Stimulated activated CD4-positive, alpha-beta T cell treated with anti-CD3 and anti-CD28 coated beads, TNF-alpha, amount 100 ng/mL, for 1 hour (primary cell): ENCODE measurements at places on chromosomes 6 and 20.

DNA sequence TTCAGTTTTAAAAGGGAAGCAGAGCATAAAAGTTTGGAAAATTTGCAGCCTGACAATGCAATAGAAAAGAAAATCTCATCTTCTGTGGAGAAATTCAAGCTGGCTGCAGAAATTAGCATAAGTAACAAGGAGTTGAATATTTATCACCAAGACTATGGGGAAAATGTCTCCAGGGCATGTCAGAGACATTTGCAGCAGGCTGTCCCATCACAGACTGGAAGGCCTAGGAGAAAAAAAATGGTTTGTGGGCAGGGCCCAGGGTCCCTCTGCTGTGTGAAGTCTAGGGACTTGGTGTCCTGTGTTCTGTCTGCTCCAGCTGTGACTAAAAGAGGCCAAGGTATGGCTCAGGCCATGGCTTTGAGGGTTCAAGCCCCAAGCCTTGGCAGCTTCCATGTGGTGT lies 8.1 kb upstream of the LAMA2 start:
- no peak for DNase-seq

DNA sequence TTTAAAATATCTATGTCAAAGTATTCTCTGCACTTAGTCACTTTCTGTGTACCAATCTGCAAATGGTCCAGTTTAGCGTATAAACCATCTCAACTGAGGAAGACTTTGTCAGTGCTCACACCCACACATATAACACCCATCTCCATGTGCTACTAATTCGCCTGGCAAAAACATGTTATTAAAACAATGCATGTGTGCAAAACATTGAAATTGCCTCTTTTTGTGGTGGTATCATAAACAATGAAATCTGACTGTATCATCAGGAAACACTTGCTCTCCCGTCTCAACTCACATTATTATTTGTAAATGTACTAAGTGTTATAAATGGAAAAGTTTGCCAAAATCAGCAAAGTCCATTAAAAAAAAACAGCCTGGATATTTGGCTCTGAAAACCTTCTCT lies 105.9 kb upstream of the FOXC1 start:
- DNase-seq = no peak

- no peak for DNase-seq
Measured at GRCh38 chr20:31570735-31571617, 34.1 kb upstream of the ID1 start.

- DNase-seq = no peak
Measured at GRCh38 chr6:38149531-38149930, 330.0 kb downstream of the ZFAND3 start.

GRCh38 chr6:125489579-125490285 lies 188.0 kb upstream of the HDDC2 start:
- no peak for DNase-seq

DNA sequence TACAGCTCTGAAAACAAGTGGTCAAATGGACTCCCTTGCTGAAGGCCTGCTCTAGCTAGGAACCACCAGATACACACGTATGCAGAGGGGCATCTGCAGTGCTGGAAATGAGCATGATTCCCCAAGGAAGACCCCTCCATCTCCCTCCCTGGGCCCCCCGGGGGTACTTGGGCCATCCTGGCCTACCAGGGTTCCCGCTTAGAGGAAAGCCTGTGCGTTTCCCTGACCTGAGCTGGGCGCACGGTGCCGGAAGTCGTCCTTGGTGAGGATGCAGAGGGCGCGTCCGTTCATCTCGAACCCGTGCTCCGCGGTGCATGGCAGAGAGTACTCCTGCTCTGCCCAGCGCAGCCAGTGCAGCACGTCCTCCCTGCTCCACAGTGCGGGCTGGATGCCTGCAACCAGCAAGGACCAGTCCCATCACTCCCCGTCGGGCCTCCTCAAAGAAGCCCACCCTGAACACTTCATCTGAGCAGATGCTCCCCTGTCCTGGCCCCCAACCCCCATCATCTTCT lies 11.8 kb downstream of the ETV7 start:
- no peak for DNase-seq

GRCh38 chr20:4157516-4157915 lies 142.2 kb upstream of the RNF24 start:
- no peak for DNase-seq

DNA sequence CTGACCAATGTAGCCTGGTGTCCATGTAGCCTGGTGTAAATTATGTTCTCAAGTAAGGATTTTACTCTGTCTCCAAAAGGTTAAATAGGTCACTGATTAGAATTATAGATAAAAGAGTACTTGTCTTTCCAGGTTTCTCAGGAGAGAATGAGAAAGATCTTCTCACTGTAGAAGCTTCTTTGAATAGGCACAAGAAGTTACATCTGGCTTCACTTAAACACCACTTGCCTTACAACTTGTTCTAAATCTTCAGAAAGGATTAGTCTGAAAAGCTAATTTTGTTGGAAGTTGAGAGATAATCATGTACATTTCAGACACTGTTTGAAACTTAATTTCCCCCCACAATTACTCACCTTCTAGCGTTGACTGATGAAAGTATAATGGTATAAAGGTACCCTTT lies 275.3 kb downstream of the FARS2 start:
- no peak for DNase-seq

GRCh38 chr6:18412068-18412467 lies 24.9 kb downstream of the RNF144B start:
- no peak for DNase-seq

- DNase-seq = no peak
Measured at GRCh38 chr20:1010659-1011058, 8.5 kb upstream of the RSPO4 start.

- no peak for DNase-seq
Measured at GRCh38 chr6:4282926-4283325, 147.6 kb upstream of the ECI2 start.

GRCh38 chr6:46849361-46849690 lies 56.1 kb downstream of the MEP1A start:
- no peak for DNase-seq

- DNase-seq = no peak
Measured at GRCh38 chr6:139380611-139381010, 6.2 kb upstream of the CITED2 start.

DNA sequence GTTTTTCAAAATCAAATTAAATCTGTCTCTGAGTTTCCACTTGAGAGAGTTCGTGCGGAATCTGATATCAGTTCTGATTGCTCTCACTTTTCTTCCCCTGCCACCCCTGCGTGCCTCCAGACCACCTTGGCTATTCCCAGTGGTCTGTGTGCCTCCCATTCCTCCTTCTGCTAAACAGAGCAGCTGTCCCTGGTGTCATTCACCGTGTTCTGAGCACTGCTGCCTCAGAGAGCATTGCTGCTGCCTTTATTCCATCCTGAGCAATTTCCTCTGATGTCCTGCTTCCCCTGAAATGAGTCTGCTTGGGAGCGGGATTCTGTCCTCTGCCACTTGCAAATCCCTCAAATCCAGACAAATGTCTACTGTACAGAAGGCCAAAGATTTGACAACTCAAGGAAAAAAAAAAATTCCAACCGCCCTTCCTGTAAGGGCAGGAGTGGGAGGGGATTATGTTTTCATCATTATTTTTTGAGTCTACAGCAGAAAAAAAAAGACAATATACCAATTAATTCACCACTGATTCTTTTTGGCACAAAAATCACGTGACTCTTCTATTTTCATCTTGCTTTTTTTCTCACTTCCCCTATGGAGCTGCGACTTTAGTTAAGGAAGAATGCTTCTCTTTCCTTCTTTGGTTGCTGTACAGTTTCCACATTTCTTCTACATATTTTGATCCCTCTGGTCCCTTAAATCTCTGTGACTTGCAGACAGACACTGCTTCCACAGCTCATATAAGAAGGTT lies 833.0 kb downstream of the EPHA7 start:
- no peak for DNase-seq

GRCh38 chr6:122701666-122702065 lies 77.8 kb upstream of the FABP7 start:
- no peak for DNase-seq

- DNase-seq = no peak
Measured at GRCh38 chr6:144481527-144481926, 196.4 kb downstream of the UTRN start.

DNA sequence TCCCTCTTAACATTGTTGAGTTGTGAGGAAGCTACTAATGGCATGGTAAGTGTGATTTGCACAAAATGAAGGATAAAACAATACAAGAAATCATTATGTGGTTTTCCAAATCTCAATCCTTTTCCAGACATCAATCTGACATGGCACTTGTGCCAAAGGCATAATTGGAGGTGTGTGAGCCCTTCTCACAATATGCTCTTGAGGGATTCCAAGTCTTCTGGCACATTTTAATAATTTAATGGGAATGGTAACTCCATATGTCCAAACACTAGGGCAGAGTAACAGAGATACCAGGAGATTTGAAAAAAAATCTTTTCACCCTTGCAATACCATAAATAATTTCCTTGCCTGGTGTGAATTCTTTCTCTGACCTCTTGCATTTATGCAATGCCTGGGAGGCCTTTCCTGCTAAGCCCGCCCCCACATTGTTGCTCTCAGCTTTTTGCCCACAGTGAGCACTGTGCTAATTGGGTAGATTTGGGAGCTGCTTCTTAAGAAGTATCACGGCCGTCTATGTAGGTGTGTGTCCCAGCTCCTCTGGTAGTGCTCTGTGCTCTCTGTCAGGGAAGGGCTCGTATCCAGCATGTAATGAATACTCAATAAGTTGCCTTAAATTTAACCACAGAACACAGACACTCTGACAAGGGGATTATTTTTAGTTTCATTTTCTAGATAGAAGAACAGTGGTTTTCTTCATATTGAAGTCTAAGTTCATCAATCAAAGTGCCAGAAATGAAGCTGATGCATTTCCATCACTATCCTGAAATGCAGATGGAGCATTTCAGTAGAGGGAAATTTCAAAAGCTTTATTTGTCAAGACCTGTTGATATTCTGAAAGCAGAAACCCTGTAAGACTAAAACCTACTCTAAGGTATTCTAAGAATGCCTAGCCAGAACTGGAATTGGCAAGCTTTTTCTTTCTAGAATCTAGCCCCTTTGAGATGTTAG lies 54.4 kb upstream of the CEP85L start:
- no peak for DNase-seq

DNA sequence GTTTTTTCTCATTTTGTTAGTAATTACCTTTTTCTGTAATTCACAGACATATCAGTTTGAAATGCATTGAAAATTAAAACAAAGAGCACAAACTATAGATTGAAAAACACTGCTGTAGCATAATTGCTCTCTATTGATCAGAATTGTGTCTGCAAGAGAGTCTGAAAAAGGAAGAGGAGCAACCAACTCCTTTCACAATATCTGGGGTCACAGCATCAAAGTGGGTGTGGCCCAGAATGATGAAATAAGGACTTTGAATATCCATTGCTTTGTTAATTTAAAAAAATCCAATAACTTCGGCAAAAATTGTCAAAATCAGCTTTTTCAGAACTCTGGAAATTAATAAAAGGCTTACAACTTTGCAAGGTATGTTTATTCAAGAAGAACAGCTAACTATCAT lies 99.2 kb downstream of the MYLK4 start:
- no peak for DNase-seq

DNA sequence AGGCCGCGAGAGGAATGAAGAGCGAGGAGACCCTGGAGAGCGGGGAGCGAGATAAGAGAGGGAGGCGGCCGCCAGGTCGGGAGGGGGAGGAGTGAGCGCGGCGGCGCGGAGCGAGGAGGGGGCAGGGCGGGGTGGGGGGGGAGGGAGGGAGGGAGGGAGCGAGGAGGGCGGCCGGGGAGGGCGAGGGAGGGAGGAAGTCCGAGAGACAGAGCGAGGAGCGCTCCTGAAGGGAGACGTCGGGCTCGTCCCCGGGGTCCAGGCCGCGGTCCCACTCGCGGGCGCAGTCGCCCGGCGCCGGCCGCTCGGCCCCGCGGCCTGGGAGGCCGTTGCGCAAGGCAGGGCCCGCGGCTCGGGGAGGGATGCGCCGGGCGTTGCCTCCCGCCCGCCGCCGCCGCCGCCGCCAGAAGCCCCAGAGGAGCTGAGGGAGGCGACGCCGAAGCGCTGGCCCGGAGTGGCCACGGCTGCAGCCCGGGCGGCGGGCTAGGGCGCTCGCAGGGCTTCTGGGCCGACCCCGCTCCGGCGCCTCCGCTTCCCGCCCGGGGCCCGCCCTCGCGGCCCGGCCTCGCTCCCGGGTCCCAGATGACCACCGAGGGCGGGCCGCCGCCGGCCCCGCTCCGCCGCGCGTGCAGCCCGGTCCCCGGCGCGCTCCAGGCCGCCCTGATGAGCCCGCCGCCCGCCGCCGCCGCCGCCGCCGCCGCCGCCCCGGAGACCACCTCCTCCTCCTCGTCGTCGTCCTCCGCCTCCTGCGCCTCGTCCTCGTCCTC lies at the start of gene FOXF2:
TSS of gene FOXF2 (plus strand) at position 208 of the 764 bp plus-strand sequence. CDS start at position 580, 372 bp downstream.
- no peak for DNase-seq

GRCh38 chr6:77089776-77090175 lies 373.5 kb downstream of the HTR1B start:
- no peak for DNase-seq

DNA sequence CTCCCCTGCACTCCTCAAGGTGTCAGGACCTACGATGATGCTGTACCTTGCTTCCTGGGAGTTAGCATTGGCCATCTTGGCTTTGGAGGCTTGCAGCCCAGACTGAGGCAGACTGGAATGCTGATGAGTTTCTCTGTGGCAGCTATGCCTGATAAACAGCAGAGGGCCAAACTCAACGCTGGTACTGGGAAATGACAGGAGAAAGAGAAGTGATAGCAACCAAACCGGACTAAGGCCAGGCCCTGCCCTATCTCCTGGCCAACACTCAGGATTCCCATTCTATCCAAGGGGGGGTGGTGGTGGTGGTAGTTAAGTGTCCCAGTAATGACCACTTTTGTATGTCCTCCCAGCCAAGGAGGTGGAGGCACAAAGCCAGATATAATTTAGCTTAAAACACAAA lies 90.0 kb upstream of the DTNBP1 start:
- DNase-seq = no peak

GRCh38 chr6:109465772-109466171 lies 10.2 kb upstream of the MICAL1 start:
- no peak for DNase-seq

- DNase-seq = no peak
Measured at GRCh38 chr6:16486661-16487060, 248.3 kb downstream of the GMPR start.

GRCh38 chr6:108133594-108134179 lies 32.1 kb upstream of the NR2E1 start:
- no peak for DNase-seq

- no peak for DNase-seq
Measured at GRCh38 chr6:10690651-10691445, 3.6 kb downstream of the C6orf52 start.

- DNase-seq = no peak
Measured at GRCh38 chr6:107646176-107646575, 156.3 kb downstream of the SOBP start.
